Right ventricle myocardium superior (tissue), 1 donor: ENCODE measurements at places on chromosomes 2 and 18. TPM values are rescaled to one million over a fixed set of nuclear protein-coding genes. Genes with fewer than 3 reads are reported as not detected.

Gene DNAJC5G
- 2.3 TPM for total RNA-seq

Gene KCTD1
- 16.1 TPM for total RNA-seq

Gene TMEM247
- not detected for total RNA-seq

Gene HOXD13
- total RNA-seq: not detected

GRCh38 chr2:67851016-67851415 is 211.8 kb downstream of the C1D start:
- DNase-seq: no peak

- no peak for DNase-seq
Measured at GRCh38 chr2:2590841-2591541, 259.9 kb upstream of the MYT1L start.

GRCh38 chr2:15955232-15955988 is 15.1 kb downstream of the MYCN start:
- no peak for DNase-seq

DNA sequence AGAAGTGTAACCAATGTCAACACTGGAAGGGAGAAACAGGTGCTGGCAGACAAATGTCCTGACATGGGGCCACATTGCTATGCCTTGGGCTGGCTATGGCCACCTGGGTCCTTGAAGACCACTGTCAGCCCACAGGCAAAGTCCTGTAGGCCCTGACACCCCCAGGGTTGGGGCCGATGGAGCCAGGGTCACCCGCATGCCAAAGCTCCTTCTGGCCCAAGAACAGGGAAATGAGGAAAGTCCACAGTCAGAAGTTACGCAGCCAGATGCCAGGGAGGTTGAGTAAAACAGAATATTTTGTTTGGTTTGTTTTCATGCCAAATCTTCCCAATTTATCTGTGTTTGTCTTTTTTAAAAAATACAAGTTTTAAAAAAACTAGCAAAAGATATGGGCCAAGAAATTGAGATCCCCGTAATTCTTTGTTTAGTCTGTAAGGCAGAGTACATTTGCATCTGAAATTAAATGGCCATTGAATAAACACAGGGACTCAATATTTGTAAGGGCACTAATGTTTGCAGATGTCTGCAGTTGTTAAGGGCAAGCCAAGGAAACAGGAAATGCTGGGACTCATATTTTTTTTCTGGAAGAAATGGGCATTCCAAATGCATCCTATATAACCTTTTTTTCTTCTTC is 186.4 kb downstream of the FAM210A start:
- no peak for DNase-seq

DNA sequence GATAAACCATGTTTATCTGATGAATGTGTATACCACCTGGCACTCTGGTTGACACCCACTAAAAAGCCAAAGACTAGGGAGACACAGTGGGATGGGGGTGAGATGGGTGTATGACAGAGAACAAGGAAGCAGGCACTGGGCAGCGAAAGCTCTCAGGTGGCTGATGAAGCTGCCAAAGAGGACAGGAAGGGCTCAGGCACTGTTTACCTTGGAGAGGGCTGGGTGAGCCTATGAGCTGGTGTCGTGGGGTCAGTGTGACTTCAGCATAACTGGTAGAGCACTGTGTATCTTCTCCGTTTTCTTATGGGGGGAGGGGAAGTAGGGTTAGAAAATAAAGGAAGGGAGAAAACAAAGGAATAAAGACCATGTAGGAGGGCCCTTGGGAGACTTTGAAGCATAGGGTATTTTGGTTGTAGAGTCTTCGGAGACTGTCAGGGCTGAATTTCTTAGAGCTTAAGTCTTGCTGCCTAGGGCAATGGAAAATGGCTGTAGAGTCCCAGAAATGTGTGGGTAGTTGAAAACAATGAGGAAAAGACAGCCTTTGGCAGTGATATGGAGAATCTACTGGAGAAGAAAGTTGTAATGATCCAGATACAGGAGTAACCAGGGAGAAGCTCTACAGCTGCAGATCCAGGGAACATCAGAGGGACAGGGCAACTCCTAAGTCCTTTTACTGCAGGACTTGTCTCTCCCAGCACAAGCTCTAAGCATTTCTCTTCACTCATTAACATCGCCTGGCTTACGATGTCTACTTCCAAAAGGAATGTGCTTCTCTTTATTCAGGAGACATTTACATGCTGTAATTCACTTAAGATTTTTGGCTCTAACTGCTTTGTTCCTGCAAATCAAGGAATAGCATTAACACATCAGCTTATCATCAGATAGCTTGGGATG is 120.0 kb downstream of the AQP4 start:
- no peak for DNase-seq

DNA sequence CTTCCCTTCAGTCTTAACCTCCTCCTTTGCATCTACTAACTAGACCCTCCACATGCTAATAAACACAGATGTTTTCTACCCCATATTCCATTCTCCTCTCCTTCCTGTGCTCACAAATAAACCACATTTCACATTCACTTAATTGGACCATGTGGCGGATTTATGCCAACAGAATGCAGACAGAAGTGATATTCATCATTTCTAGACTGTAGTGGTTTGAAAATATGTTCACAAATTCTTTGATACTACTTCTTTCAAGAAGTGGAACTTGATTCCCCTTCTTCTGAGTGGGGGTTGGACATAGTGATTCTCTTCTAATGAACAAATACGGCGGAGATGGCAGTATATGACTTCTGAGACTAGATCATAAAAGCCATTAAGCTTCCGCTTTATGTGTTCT is 73.5 kb upstream of the SPTBN1 start:
- DNase-seq: no peak

GRCh38 chr2:68188831-68189230 is 31.1 kb downstream of the PNO1 start:
- DNase-seq: no peak

DNA sequence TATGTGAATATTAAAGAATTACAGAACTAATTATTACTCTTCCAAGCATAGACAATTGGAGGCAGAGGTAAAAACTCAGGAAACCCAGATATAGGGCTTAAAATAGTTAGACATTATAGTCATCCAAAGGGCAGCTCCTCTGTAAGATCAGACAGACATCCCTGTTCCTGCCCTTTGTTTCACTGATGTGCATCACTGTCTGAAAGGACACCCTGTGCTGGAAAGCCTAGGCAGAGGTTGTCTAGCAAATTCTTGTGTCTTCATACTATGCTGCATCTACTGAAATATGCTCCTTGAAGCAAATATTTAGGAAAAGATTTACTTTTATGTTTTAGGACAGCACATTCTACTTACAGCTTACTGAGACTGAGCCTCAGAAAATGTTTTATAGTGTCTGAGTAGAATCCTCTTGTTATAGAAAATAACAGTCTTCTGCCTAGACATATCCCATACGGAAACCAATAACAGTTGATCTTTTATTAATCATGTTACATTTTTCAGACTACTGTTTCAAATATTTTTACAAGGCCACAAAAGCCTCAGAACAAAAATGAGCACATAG is 977.3 kb upstream of the CDH2 start:
- DNase-seq: no peak

- DNase-seq: no peak
Measured at GRCh38 chr18:79554945-79555645, 124.5 kb upstream of the CTDP1 start.

- no peak for DNase-seq
Measured at GRCh38 chr2:135066710-135067109, 14.6 kb downstream of the RAB3GAP1 start.
